ENCODE measurements at places on chromosomes 3 and 15.
A peak's percentile ranks its signal among the peaks of the same experiment; 100 is the strongest.

DNA sequence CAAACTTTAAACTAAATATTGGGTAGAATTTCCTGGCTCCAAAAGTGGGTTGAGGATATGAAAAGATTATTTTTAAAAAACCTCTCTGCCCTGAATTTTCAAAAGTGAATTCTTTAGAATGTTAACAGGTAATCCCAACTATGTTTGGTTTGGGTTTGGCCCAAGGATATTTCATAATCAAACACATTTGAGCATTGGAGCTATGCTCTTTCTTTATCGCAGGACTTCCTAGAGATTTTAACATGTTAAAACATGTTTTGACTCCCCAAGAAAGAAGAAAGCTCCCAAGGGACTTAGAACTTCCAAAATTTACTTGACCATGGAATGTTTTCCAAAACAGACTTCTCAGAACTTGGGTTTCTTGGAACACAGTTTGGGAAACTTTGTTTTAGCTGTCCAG, 75.6 kb upstream of the SYNPR start:
- DNase-seq, result no peak

DNA sequence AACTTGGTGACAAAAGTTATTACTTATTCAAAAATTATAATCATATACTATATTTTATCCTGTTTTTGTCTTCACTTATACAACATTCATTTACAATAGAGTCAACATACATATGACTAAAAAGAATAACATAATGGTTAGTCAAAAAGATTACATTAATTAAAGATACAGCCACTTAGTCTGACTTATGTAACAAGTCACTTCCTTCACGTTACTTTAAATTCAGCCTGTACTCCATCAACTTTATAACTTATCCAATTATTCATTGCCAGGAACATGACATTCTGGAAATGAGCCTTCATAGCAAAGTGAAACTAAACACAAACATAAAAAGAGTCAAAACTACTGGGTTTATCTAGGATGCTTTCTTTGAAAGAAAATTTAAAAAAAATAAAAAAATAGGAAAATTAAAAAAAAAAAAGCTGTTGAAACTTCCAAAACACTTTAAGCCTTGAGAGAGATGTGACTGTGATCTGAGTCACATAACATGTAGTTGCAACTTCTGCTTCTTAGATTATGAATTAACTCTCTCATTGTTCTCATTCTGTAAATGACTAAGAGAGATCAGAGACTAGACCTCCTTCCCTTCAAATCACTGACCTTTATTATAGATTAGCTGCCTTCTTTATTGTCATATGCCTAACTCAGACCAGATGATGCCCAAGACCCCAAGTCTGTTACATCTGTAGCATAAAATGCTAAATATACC, 107.8 kb downstream of the MYRIP start:
- no peak for DNase-seq

DNA sequence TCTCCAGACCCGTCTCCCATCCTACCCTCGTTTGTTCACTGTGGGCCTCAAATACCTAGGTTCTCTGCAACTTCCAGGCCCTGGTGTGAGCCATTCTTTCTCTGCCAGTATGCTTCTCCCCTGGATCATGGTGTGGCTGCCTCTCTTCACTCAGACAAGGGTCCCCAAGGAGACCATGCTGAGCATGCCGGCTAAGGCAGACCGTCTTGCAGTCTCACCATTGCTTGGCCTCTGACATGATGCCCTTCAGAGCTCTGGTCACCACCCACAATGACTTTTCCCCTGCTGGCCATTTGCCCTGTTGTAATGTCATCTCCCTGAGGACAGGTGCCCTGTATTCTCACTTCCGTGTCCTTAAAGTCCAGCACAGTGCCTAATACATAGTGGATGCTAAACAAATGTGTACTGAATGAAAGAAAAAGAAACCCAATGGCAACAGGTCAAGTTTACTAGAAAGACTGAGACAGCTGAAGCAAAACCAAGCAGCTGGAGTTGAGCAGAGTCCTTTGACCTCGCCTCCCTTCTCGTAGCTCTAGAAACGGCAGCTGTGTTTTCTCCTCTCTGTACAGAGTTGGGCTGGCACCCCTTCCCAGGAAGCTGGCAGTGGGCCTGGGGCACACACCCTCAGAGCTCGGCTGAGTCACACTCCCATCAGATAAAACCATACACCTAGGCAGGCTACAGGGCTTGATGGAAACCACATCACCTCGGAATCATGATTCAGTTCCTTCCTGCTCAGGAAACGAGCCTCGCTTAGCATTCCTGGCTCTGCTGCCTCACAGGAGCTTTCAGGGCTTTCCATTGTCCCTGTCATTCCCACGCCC, 8.6 kb downstream of the TLR9 start:
- peak; percentile 65 for DNase-seq

- no peak for DNase-seq
Measured at GRCh38 chr3:52694528-52695189, 8.8 kb downstream of the GNL3 start.

DNA sequence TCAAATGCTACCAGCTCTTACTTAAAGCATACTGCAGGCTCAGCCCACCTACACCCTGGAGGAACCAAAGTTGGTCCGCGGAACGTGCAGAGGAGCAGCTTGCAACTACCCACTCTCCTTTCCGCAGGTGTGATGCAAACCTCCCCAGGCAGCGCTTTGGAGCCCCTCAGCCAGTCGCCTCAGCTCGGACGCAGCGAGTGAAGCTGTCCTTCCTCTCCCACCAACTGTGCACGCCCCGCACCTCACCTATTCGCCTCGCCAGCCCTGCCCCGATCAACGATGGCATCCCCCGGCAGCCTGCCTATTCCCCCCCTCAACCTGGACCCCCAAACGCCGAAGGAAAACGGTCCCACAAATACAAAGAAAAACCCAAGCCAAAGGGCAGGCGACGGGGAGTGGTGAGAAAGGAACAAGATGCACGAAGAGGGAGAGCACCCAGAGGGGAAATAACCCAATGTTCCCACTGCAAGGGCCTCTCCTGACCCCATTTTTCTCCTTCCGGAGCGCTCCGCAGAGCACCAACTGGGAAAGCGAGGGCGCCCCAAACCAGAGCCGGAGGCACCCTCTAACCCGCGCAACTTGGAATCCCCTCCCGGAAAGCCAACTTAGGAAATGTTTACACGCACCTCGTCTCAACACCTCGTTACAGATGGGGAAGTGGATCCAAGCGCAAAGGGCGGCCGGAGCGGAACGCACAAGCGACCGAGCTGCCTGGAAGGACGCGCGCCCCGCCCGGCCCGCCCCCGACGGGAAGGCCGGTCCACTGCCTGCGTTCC, 665 bp downstream of the GLB1 start:
- DNase-seq, result peak; percentile 46

DNA sequence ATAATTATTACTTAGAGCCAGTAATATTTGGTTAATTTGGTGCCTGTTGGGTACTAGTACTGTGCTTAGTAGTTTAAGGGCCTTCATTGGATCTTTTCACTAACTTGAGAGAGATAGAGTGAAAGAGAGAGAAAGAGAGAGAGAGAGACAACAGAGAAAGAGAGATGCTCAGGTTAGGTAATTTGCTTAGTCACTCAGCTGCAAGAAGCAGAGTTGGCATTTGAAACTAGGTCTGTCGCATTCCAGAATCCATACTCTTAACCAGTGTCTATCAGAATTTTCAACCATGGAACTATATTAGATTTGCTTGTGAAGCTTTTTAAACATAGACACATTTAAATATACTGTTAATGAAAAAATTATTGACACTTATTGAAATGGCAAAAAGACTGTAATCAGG, 31.1 kb upstream of the NUDT16 start:
- no peak for DNase-seq

GRCh38 chr15:78406016-78406585, 31.9 kb upstream of the IREB2 start:
- no peak for DNase-seq

- DNase-seq, result no peak
Measured at GRCh38 chr15:57567891-57568290, 23.8 kb upstream of the MYZAP start.

DNA sequence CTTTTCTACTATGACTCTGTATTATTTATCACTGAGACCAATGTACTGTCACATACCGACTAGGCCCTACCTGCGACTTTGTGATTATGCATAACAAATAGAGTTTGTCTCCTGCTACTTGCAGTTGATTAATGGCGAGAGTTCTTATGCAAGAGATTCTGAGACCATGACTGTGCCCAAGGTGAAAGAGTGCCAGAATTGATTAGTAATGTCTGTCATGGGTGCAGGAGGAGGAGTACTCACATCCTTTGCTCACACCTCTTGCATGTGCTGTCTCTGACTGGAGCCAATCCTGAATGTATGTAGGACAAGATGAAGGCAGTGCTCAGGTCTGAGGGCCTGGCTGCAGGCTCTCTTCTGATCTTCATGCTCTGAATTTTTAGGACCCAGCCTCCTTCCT, 260.7 kb downstream of the THSD4 start:
- DNase-seq, result no peak

All from activated CD4-positive, alpha-beta T cell treated with anti-CD3 and anti-CD28 coated beads, Interleukin-2, amount 50 U/mL, for 1 hour (primary cell).